ENCODE measurements at places on chromosomes 16 and 17.
A peak's percentile ranks its signal among the peaks of the same experiment; 100 is the strongest.

DNA sequence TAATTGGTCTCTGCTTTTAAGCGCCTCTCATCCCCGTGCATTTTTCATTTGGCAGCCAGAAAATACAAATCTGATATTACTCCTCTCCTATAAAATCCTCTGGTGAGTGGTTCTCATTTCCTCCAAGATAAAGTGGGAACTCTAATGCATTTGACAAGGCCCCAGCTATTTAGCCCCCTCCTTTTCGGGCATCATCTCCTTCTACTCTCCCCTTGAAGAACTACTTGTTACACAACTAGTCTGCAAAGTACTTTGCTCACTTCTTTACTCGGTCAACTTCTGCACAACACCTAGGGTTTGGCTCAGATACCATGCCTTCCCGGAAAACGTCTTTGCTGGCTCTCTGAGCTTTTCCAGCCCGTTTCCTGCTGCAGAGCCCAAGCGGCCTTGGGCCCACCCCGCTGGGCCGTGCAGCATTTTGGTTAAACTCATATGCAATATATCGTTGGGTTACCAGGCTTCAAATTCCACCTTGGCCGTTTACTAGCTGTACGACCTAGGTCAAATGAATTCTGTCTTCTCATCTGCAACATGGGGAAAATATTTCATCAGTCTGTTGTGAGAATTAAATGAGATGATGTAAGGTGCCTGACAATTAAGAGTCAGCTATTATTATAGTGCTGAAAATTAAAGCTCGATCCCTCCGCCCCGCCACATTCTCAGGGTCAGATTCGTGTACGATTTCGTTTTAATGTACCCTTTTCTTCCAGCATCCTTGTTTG, 883 bp upstream of the TAF15 start:
- no peak for DNase-seq

DNA sequence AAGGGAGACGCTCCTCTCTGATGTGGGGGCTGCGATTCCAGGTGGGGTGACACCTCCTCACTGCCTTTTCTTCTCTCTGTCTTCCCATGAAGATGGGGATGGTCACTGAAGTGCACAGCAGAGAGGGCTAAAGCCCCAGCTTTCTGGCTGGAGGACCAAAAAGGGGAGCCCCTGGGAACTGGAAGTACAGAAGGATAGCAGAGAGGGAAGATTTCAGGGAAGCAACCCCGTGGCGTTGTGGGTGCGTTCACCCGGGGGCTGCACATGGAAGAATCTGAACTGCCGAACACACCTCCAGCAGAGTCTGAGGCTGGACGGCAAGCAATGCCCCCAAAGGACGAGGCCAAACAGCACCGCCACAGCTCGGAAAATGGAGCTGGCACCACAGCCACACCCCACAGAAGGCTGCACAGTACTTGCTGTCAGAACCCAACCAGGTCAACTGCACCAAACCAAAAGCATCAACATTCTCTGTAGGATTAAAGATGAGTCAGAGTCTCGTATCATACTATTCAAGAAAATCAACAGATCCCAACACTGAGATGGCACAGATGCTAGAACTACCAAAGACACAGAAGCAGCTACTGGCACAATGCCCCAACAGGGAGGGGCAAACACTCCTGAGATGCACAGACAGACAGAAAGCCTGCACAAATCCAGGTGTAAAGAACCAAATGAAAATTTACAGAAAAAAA, 49.9 kb downstream of the MAP1LC3B start:
- DNase-seq: no peak

DNA sequence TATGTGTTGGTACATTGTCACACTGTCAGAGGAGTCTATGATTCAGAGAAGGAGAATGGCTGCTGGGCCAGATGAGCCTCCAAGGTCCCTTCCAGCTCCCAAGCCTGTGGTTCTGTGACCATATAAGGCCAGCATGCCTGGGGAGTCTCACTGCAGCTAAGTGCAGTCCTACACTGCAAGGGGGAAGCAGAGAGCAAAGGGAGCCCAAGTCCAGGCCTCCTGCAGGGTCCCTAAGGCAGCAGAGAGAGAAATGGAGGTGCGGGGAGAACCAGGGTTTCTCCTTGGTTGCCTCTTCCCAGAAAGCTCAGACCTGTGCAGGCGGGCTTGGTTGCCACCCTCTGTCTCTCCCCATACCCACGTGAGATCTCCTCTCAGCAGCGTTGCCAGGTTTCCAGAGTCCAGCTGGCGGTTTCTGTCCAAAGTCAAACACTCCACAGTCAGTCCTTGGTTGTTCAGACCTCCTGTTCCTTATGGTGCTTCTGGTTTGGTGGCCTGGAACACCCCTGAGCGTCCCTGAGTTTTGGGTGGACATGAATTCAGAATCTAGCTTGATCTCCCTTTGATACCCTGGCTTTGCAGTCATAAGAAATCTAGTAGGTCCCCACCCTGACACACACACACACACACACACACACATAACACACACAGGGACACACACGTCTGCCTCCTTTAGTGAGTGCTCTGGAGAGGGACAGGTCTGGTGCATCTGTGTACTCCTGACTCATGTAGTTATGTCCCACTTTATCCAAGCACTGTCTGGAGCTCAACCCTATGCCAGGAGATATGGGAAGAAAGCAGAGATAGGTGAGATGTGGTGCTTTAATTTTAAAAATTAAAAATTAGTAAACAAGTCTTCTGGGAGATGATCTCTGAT, 78.8 kb downstream of the GNAO1 start:
- no peak for DNase-seq

DNA sequence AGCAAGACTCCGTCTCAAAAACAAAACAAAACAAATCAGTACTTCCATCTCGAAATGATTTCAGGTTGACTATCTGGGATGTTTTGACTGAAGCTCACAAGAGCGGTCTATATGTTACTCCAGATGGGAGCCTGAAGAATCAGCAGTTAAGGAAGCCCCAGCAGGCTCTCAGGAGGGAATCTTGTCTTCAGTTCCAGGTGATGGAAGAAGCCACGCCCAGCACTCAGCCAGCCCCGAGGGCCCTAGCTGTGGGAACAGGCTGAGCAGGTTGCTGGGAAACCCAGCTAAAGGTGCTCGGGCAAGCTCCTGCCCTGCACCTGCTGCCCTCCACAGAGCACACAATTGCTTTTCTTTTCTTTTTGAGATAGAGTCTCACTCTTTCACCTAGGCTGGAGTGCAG, 32.4 kb downstream of the WIPI1 start:
- no peak for DNase-seq

DNA sequence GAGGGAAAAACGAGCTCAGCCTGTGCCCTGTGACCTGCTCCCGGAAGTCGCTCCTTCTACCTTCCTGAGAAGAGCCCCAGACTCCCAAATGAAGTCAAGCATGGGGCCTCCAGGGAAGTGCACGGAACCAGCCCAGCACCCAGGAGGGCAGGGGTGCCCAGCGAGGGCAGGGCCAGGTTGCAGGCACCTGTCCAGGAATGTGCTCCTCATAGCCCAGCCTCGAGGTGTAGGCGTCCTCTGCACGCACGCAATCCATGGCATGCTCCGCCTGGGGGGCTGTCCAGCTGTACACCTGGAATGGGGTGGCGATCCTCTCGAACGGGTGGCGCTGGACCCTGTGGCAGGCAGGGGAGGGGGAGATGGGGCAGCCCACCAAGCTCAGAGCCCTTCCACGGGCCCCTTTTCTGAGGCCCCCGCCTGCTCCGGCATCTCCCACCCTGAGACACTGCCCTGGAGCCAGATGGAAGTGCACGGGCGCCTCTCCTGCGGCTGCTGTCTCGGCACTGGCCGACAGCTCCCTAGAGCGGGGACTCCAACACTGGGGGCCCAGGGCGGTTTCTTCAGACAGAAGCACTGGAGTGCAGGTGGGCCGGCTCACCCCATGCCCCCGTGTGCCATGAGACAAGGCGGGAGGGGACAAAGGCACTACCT, 10.9 kb downstream of the CLUH start:
- no peak for DNase-seq

GRCh38 chr16:57743458-57743857, 7.9 kb downstream of the KATNB1 start:
- DNase-seq: no peak

GRCh38 chr17:57085448-57086068, 512 bp downstream of the AKAP1 start:
- DNase-seq: peak; percentile 59

DNA sequence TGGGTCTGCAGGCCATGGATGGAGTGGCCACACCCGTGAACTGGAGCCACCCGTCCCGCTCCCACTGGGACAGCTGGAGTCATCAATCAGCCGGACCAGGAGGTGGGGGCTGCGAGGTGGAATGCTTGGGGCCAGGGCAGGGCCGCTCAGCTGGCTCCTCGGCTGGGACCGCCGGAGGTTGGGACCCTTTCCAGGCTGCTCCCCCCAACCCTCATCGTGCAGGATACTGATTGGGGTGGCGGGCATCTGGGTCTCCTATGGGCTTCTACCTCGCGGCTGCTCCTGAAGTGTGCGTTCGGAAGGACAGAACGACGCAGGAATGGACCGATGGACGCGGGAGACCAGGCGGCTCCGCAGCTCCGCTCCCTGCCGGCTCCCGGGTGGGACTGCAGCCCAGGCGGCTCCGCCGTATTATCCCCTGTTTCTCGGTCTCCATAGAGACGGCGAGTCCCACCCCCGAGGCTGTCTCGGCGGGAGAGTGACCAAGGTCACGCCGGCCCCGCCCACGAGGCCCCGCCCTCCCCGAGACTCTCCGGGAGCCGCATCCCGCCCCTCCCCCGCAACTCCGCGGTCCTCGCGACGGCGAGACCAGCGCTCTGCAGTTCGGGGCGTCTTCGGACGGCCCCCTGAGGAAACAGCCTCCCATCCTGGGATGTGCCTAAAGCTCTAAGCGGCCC, at the start of gene TPPP3:
TPPP3 (minus strand) TSS at position 388 of the 677 bp plus-strand sequence. CDS start 2,387 bp downstream, outside the sequence.
- DNase-seq: peak; percentile 79

Measured in CD4-positive, alpha-beta T cell treated with Interferon gamma for 1 hour (primary cell).